Bronchus fibroblast of lung (primary cell): ENCODE measurements at places on chromosomes 1 and 21. TPM values are rescaled to one million over a fixed set of nuclear protein-coding genes. Genes with fewer than 3 reads are reported as not detected.

FNBP1L gene
- total RNA-seq, result 8.0 and 10.4 TPM in 2 replicates

WDR3 gene
- total RNA-seq, result 18.7 and 20.3 TPM in 2 replicates

C1orf185 gene
- total RNA-seq, result not detected in 2 replicates

VWA5B1 gene
- total RNA-seq, result not detected in 2 replicates

VANGL2 gene
- total RNA-seq, result 0.89 and 1.0 TPM in 2 replicates

TMPRSS15 gene
- total RNA-seq, result not detected in 2 replicates

CELA2B gene
- not detected in 2 replicates for total RNA-seq

CA14 gene
- total RNA-seq, result not detected in 2 replicates

PTAFR gene
- under 0.01 and 0.34 TPM in 2 replicates for total RNA-seq

CYYR1 gene
- total RNA-seq, result 3.2 and 3.9 TPM in 2 replicates

JAM2 gene
- total RNA-seq, result 1.2 and 2.0 TPM in 2 replicates

TCHHL1 gene
- not detected in 2 replicates for total RNA-seq

SAMD11 gene
- total RNA-seq, result 1.8 and 2.5 TPM in 2 replicates

INAVA gene
- total RNA-seq, result 0.34 and 2.5 TPM in 2 replicates

TFF1 gene
- total RNA-seq, result not detected in 2 replicates

FTCD gene
- total RNA-seq, result not detected in 2 replicates

KRTAP13-1 gene
- total RNA-seq, result not detected in 2 replicates

CHRM3 gene
- total RNA-seq, result not detected in 2 replicates

KRTAP10-4 gene
- total RNA-seq, result not detected in 2 replicates
